Suppressor macrophage treated with lipopolysaccharide for 4 hours (primary cell): ENCODE measurements at places on chromosomes 5 and 9.

- DNase-seq: no peak
These were observed 426.3 kb upstream of the TLE4 start for GRCh38 chr9:79145442-79145841.

- peak; percentile 27 for DNase-seq
These were observed 337.4 kb upstream of the PUM3 start for GRCh38 chr9:3181049-3181953.

DNA sequence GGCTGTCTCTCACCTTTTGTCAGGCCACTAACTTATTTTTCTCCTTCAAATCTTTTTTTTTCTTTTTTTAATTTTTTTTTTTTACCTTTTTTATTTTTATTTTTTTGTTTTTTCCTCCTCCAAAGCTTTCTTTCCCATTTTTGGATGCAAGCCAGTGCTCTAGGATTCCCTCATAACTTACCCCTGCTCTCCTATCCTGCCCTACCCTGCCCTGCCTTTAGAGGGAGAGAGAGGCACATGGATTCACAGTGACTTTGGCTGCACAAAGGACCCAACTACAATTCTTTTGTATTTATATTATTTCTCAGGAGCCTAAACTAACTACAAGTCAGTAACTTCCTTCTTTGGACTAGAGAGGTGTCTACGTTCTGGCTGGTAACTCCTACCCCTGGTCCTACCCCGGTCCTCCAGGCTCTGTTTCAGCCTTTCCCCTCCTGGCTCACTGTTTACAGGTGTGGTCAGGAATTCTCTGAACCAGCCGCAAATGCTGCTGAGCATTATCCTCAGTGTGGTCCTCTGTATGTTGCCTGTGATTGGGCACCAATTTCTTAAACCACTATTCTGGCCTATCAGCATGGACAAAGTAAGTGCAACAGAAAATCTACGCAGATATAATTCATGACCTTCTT, 8.4 kb upstream of the RUSC2 start:
- DNase-seq: peak; percentile 77

DNA sequence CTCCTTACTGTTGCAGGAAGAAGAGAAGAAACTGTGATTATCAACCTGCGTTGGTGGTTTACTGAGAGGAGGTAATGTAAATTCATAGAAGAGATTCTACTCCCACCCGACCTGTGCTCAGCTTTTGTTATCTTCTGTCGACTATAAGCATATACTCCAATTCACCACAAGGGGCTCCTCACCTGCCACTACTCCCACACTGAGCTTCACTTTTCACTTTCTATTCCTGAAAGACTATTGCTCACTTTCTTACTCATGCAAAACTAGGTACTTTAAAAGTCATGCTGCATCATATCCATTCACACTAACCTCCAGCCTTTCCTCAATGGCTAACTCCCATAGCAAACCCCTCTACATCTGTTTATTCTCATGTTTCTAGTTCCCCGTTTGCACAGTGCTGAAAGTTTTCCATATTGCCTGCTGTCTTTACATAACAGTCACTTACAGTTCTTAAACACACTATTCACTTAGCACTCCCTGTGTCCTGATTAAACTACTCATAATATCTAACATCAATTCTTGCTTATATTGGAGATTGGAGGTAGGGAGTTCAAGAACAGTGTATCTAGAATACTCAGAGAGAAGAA, 1062.6 kb downstream of the NR2F1-AS1 start:
- DNase-seq: no peak

- DNase-seq: no peak
These were observed 51.5 kb upstream of the SAP30L start for GRCh38 chr5:154394307-154394706.

DNA sequence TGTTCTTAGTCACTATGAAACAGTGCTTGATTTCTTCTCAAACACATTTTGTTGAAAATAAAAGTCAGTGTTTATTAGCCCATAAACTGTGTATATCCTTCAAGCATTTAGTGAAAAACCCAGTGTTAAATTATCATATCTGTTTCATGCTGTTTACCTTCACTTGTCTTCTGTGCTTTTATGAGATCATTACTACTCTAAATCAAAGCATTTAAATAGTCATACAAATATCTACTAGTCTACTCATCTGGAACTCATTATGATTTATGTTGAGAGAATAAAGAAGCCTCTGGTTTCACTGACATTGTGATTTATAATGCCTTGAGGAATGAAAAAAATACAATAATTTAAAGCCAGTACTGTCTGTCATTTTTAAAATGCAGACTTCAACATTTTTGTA, 366.5 kb downstream of the SLCO4C1 start:
- DNase-seq: no peak

DNA sequence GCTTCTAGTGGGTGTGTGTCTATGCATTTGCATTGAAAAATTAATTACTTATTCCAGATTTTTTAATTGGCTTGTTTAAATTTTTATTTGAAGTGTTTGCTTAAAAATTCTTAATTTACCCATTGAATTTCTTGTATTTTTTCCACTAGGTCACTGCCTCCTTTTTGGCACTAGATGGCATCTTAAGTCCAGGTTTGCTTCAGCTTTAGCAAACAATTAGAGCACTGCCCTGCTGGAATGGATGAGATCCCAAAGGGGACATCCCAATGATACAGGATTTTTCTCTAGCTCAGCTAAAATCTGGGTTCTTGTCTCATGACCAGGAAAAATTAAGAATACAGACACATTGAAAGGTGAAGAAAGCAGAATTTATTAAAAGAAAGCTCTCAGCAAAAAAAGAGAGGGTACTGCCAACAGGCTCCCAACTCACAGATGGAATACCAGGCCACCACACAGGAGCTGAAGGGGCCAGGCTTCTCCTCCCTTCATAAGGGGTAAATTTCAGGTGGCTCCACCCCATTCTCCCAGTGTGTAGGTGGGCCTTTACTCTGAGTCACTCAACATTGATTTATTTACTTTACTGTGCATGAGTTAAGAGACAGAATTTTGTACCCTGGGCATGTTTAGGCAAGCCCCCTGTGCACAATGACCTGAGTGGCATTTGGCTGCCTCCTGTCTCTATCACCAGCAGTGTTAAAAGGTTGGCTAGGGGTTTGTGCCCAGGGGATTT, 532.4 kb downstream of the ANXA1 start:
- DNase-seq: peak; percentile 22

DNA sequence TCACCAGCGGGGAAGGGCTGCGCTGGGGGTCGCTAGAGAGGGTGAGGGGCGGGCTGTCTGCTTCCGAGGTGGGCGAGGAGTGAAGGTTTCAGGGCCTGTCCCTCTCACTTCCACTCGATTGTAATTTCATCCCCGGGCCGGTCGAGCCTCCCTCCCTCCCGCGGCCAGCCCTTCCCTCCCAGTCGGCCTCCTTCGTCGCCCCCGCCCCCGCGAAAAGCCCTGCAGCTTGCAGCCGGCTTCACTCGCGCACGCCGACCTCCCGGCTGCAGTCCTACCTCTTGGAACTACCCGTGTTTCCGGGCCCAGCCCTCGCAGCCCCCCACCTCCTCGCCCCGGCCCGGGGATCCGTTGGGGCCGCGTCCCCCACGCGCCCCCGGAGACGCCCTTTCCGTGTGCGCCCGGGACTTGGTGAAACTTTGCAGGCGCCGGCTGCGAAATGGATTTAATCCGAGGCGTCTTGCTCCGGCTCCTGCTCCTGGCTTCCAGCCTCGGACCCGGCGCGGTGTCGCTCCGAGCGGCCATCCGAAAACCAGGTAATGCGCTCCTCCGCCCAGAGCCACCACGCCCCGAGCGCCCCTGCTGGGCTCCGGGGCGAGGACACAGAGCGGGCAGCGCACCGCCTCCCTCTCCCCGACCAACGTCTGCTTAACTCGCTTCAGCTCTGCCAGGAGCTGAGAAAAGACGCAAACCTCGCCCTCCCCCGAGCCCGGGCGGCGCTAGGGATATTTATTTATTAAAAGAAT, at the start of gene EGFLAM:
EGFLAM (plus strand) TSS at position 241 of the 743 bp plus-strand sequence; CDS start at position 437, 196 bp downstream.
- DNase-seq: no peak

GRCh38 chr5:39892708-39893107, 467.9 kb upstream of the DAB2 start:
- peak; percentile 54 for DNase-seq

DNA sequence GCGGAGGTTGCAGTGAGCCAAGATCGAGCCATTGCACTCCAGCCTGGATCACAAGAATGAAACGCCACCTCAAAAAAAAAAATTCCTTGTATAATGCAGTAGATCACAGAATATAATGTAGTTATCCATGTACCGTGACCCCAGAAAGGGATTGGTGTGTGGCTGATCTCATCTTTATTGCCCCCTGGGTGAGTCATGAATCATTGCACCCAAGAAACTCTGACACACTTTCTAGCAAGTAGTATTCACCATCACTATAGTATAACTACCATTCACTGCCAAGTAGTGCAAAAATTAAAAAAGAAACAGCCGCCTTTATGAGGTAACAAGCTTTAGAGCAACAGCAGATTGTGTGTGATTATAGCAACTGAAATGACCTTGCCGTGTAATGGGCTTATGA, 23.7 kb upstream of the ANKH start:
- no peak for DNase-seq

DNA sequence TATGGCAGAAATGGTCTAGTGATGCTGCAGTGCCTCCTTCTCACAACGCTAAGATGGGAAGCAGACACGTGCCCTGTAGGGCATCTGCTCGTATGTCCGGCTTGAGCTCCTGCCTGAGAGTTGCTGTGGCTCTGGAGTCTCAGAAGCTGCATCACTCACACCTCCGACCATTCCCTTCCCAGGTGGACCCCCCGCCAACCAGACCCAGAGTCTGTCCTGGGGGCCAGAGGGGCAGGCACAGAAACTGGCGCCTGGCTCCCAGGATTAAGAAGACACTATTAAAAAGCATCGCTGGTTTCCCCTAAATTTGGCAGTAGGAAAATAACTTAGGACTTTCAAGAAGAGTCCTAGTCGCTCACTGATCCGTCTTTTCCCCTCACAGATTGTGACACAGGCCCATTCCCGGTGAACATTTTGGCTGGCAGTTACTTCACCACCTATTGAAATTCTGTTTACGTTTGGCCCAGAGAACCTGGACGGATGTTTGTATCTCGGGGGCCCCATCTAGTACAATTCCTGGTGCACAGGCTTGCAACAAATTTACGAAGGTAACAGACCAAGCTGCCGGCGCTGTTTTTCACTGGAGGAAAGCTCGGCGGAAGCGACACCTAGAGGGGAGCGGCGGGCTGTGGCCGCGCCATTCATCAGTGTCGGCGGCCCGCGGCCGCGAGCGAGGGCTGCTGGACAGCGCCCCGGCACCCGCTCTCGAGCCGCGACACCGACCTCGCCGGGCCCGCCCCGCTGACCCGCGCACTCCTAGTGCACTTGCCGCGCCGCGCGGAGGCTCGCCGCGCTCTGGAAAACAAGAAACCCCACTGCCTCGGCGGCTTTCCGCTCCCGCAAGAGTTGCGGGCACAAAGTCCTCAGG, 1.6 kb downstream of the FSTL4 start:
- DNase-seq: peak; percentile 54

- DNase-seq: no peak
These were observed 9.0 kb downstream of the RALGDS start for GRCh38 chr9:133111808-133112662.

DNA sequence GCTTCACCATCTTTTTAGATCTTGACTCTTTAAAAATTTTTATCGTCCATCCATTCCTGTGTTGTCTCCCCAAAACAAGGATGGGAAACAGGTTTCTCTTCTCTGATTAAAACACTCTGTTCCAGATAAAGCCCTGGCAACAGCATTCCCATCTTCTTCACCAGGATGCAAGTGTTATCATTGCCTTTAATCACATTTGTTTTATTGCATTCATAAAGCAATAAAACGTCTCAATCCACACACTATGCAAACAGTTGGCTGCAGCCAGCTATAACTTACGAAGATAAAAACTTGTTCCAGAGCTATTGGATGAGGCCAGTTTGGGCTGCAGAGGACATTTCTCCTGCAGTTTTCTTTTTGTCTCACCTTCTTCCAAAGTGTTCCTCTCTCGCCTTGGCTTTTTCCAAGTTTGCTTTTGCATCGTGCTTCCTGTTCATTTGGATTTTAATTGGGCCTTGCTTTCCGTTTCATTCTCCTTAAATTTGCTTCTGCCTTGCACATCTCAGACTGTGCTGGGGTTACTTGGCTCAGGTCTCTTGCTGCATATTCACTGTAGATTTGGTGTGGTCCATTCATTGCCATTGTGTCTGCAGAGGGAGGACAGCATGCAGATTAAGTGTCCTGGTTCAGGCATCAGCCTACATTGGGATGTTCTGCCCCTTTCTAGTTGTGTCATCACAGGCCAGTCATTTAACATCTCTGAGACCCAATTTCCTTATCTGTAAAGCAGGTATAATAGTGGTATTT, 136.5 kb upstream of the LIFR start:
- DNase-seq: no peak

- DNase-seq: no peak
These were observed 24.2 kb downstream of the STC2 start for GRCh38 chr5:173303878-173304590.

- DNase-seq: peak; percentile 28
These were observed 183.3 kb downstream of the MAST4 start for GRCh38 chr5:66779528-66779927.

- DNase-seq: peak; percentile 71
These were observed 4.3 kb upstream of the AHRR start for GRCh38 chr5:317086-317811.

DNA sequence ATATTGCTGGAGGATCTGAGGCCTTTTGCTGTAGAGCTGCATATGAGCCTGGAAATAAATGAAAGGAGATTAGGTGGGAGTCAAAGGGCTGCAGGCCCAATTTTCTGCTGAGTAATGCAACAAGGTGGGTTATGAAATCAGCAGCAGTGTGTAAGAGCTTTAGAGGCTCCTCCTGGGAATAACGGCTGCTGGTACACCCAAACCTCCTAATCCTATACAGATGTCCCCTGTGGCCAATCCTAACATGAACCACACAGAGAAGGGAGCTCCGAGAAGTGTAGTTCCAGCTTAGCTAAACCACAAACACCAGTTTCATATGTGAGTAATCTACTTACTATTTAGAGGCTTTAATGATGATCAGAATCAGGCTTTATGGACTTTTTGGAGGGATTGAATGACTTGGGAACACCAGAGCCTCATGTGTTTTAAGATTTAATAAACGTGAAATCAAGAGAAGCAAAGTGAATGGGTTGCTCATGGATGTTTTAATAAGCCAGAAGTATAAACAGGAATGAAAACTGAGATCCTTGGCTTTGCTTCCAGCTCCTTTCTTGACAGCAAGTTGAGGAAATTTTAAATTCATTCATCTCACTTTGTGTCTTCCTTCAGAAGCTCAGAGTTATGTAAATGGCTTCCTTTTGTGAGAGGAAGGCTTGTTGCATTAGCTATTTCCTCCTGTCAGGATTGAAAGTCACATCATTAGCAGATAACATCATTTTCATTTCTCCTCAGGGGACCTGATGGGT, 437.5 kb downstream of the TMEM232 start:
- no peak for DNase-seq

GRCh38 chr9:79329861-79330260, 241.9 kb upstream of the TLE4 start:
- DNase-seq: no peak

- no peak for DNase-seq
These were observed 150.3 kb downstream of the CDH18 start for GRCh38 chr5:19837536-19838174.

DNA sequence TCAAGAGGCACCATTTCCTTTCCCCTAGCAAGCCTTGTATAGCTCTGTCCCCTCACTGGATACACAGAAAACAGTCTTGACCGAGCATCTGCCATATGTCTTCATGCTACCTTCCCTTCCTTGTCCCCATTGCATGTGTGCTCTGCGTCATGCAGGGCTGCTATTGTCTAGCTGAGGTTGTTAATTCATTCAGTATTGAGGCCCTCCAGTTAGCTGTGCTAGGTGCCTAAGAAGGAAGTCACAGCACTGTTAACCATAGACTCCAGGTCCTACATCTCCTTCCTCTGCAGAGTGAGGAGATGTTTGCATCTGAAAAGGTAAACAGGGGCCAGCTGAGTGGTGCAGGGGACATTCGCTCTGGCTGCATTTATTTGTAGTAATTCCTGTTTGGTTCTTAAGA, 48.2 kb downstream of the SLC1A3 start:
- DNase-seq: no peak
